ENCODE measurements at places on chromosomes 7 and 10.

DNA sequence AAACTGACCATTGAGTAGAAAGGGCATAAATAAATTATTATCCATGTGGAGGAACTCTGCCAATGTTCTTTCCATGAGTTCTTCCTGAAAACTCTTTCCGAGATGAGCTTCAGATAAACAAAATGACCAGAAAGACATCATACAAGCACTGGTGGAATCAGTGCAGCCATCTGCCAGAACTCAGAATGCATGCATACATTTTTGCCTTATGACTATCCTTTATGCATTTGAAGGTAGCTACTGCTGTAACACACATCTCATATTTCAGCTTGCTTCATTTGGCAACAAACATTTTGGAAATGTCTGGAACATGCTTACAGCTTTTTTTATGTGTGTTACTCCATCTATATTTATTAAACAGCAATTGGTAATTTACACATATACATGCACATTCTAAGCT, 448.9 kb downstream of the PLXDC2 start:
- no peak for DNase-seq

DNA sequence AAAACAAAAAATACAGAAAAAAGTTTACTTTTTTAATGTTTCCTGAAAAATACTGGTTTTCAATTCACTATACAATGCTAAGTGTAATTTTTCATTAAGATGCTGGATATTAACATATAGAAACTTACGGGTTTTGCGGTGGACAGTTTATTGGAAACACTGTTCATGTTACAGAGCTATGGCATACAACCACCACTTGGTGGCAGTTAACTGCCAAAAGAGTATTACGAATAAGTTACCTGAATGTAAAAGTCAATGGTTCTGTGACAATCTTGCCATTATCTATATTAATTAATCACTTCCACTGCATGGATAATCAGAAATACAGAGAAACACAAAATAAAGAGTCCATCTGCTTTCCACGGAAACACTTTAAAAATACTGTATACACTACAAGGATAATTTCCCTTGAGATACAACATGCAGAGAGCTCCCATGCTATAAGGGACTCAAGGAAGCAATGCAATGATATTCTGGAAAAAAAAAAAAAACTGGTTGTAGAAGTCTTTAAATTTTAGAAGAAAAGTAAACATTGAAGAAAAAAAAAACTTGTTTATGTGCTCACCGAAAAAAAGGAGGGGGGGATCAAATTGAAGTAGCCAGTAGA, 97.0 kb downstream of the TPK1 start:
- no peak for DNase-seq

- no peak for DNase-seq
Measured at GRCh38 chr10:3141351-3142005, 31.1 kb downstream of the PITRM1 start.

GRCh38 chr7:13231216-13231615, 543.8 kb downstream of the ARL4A start:
- no peak for DNase-seq

DNA sequence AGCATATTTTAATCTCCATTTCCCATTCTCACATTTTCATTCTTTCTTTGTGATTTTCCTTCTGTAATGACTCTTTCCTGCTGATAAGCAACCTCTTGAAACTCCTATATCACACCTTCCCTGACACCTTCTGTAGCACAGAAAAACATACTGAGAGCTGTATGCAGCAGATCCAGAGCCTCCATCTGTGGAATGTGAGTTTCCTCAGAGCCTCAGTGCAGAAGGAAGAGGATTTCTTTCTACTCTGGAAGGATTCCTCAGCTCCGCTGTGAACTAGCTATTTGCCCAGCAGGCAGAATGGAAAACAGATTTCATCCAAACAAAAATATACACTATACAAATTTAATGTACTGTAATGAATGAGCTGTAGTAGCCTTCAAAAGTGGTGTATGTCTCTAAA, 841.3 kb upstream of the ZWINT start:
- no peak for DNase-seq

GRCh38 chr10:112954974-112955581, 5.0 kb downstream of the TCF7L2 start:
- DNase-seq, result no peak

- no peak for DNase-seq
Measured at GRCh38 chr7:150369748-150370501, 1.3 kb downstream of the REPIN1 start.

DNA sequence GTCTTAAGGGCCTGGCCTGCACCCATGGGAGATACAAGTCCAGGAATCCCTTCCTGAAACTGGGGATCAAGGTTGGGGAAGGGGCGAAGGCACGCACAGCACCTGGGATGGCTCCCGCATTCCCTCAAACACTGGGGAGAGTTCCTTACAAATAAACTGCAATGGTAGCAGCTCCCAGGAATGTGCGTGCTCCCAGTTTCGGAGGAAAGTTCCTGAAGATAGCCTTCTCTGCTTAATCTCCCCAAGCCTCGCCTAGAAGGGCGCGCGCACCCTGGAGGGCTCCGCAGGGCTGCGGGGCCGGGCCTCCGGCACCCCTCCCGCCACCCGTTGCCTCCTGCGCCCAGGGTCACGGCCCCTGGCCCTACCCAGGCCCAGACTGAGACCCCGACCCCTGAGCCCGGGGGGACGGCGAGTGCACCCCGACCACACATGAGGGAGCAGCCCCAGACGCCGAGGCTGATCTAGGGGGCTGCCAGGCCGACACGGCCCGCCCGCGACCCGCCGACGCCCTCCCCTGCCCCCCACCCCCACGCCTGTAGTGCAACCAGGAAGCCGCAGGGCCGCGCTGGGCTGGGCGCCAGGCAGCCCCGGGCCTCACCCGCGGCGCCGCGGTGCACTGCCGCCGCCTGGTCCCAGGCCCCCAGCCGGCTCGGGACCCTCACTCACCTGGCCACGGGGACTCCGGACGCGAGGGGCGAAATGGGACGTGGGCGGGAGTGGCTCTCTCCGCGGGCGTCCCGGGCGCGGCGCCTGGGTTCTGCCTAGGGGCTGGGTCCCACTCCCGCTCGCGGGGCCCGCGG, 460 bp downstream of the ANXA11 start:
- DNase-seq, result no peak

GRCh38 chr10:110394898-110395297, 90.2 kb upstream of the SMNDC1 start:
- no peak for DNase-seq

DNA sequence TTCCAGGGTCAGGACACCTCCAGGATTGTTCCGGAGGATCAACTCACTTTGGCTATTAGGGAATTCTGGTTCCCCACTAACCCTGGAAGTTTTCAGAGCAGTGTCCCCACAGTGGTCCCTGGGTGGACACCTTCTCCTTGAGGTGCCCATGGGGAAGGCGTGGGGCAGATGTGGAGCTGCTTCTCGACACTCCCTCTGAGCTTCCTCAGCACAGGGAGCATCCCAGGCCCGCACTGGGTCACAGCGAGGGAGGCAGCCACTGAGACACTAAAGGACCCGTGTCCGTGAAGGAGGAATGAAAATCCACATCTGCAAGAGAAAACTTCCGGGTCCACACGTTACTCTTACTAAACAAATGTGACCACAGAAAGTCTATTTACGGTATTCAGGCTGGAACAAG, 48.2 kb upstream of the MNX1 start:
- DNase-seq, result no peak

DNA sequence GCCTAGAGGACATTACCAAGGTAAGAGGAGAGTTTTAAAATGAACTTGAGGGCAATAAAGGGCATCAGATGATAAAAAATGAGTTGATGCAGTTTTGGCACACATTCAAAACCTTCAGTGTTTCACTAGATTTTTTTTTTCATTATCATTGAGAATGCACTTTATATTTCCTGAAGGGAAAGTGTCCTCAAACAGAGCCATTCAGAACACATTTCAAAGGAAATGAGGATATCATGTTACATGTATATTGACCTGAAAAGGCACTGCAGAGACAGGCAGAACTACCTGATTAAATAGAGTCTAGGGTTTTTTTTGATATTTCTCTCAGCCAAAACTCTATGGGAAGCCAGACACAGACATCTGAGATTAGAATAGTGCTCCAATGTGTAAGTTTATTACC, 454.0 kb downstream of the NEBL start:
- no peak for DNase-seq

DNA sequence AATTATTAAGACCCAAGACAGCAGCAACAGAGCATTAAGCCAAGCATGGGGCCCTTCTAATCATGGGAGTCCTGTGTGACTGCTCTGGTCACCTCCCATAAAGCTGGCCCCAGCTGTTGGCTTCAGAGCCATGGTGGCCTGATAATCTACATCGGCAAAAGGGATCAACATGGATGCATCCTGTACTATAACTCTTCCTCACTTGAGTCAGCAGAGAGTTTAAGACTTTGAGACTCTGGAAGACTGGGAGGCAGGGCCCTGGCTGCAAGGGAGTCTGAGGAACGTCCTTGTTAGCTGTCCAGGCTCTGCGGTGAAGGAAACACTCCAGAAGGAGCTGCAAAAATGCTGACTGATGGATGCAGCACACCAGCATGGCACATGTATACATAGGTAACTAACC, 95.0 kb upstream of the KIAA1217 start:
- DNase-seq, result no peak

- DNase-seq, result no peak
Measured at GRCh38 chr7:148598351-148598750, 7.8 kb downstream of the C7orf33 start.

DNA sequence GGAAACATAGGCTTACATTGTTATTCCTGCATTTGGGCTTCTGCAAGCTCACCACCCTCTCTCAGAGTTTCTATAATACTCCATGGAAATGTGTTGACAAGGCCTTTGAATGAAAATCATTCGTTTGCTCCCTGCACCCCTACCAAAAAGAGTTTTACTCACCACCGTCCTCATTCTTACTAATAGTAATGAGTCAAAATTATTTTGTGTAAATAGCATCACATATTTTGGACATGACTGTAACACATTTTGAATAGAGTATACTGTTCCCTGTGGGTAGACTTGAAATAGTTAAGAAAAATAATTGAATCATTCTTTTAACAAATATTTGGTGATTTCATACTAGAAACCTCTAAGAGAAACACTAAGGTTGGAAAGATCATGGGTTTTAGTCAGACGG, 84.6 kb downstream of the AKAP9 start:
- no peak for DNase-seq

DNA sequence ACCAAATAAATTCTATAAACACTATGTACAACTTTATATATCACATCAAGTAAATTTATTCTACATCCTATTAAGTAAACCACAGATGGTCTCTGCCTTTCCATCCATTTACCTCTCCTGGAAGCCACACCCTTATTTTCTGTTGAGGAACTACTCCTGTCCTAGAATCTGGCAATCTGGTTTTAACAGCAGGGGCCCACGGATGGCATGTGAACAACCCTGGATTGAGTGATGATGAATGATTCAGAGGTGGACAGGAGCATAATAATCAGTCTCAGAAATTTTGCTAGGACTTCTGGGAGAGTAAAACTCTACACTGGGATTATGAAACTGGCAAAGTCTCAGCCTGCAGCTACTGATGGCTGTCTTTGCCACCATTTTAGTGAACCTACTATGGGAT, 54.1 kb downstream of the CDK6 start:
- DNase-seq, result no peak

GRCh38 chr10:77252380-77253146, 385.0 kb downstream of the KCNMA1 start:
- no peak for DNase-seq

GRCh38 chr10:16242446-16242845, 194.4 kb upstream of the PTER start:
- DNase-seq, result no peak

DNA sequence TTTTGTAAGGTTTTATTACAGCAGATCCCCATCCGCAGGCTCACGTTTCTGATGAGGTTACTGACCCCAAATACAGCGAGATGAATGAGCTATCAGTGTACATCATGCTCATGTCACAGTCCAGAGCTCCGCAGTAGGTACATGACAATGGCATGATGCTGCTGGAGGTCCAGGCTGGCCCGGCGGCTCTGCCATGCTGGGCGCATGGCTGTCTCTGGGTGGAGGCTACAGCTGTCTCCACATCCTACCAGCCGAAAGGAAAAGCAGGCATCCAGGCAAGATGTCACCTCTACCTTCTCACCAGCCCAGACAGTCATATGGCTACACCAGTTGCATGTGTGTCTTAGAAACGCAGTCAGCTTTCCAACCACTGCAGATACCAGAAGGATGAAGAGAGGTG, 90.9 kb upstream of the RNF32 start:
- no peak for DNase-seq

GRCh38 chr7:120394595-120394994, 121.6 kb downstream of the KCND2 start:
- no peak for DNase-seq

DNA sequence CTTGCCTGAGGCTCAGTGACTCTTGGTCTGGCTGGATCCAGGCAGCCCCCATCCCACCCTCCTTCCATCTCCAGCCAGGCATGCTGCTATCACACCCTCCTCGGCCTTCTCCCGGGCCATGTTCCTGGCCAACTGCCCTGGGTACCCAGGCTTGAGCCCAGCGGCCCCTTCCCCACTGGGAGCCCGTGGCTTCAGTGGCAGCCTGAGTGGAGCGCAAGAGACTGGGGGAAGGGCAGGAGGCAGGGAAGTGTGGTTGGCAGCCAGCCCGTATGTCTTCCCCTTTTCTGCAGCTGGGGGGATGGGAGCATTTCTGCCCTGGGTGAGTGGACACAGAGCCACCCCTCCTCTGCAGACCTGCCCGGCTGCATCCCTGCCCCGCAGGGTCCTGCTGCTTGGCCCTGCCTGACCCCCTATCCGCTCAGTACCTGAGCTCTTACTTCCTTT, 148.5 kb downstream of the ARHGAP22 start:
- no peak for DNase-seq

GRCh38 chr10:88149906-88150305, 286.5 kb downstream of the PTEN start:
- no peak for DNase-seq

DNA sequence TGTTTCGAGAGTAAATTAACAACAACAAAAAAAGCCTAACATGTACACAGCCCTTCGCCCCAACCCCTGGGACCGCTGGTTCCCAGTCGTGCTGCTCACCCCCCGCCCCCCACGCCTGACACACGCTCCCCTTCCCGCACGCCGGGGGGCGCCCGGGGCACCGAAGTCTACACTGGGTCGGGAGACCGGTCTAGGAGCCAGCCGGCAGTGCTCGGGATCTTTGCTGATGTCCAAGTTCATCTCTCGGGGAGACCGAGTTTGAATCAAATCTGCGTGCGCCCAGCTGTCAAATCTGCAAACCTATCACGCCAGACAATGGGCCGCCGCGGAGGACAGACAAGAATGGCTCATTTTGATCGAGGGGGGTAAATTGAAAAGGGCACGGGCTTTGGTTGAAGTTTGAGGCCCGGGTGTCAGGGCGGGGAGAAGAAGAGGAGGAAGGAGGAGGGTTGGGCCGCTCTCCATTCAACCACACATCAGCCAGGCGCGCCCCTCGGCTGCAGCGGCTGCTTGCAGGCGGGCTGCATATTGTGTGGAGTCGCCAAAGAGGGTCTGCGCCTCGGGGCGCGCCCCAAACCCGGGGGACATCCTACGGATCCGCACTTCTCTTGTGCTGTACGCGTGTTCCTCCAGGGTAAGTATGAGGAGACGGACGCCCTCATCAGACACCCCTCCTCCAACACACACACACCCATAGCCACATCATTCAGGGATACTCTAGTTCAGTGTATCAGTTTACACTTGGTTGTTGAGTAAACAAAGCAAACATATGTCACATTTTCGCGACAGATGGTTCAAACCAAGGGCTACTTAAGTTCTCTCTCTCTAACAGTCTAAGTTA, 1.3 kb upstream of the GFRA1 start:
- DNase-seq, result no peak
